Stimulated activated CD8-positive, alpha-beta memory T cell treated with anti-CD3 and anti-CD28 coated beads, Interleukin-2, amount 100 ng/mL, for 1 hour (primary cell): ENCODE measurements at places on chromosomes 7 and 10.

- no peak for DNase-seq
Measured at GRCh38 chr7:1662767-1663166, 7.3 kb upstream of the ELFN1 start.

DNA sequence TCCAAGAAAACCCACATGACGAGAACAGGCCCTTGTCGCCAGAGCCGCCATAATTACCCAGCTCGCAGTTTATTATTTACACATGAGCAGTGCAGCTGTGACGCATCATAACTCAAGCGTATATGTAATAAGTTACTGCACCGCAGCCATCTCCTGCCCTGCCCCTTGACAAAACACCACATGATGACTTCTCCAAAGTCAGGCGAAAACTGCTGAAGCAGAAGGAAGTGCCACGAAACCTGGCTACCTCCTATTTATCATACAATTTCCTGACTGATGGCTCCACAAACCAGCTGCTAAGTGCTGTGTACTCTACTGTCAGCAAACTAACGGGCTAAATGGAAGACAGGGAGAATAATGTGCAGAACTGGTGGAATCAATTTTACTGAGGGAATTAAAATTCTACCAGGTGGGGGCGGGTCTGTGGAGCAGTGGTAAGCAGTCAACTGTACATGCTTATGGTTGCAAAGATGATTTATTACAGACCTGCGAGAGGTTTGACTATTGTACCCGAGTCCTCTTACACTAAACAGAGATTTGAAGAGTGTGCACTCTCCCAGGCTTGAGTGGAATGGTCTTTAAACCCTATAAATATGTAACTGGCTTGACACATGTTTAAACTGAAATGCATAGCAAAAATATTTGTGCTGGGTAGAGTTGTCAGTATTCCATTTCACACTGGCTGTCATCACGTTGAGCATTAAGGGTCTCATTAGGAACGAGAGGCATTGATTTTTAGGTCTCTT, 156.0 kb downstream of the GLI3 start:
- DNase-seq, result no peak

DNA sequence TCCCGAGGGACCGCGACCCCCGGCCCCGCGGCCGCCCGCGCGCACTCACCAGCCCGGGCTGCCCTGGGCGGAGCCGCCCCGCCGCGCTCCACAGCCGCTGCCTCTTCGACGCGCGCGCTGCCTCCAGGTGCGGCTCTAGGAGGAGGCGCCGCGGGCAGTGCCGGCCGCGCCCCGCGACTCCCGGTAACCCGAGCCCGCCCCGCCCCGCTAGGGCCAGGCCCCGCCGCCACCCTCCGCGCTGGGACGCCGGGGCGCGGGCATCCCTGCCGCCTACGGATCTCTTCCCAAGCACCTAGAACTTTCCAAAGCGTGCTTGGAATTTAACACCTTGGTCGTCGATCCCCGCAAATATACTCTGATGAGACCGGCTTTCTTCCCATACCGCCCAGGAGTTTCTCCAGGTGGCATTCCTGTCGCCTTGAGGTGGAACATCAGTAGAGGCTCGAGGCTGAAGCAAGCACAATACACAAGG, at the start of gene SLC26A5:
Gene SLC26A5, minus strand, starts transcription at position 159 of the 472 bp plus-strand sequence. CDS start 24,693 bp downstream, outside the sequence.
- no peak for DNase-seq

- no peak for DNase-seq
Measured at GRCh38 chr7:102236592-102237287, 49.9 kb upstream of the SH2B2 start.

- no peak for DNase-seq
Measured at GRCh38 chr10:132030898-132031463, 34.8 kb upstream of the JAKMIP3 start.

DNA sequence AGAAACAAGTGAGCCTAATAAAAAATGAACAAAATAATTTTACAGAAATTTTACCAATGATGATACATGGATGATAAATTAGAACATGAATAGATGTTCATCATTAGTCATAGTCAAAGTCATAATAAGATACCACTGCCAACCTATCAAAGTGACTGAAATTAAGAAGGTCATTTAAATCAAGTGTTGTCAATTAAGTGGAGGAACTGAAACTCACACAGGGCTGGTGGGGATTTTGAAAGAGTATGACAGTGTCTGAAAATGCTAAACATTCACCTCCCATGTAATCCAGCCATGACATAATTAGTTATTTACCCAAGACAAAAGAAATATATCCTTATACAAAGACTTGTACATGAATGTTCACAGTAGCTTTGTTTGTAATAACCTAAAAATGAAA, 57.1 kb upstream of the DYNC1I1 start:
- no peak for DNase-seq

GRCh38 chr7:40310258-40310657, 175.5 kb downstream of the SUGCT start:
- DNase-seq, result no peak

DNA sequence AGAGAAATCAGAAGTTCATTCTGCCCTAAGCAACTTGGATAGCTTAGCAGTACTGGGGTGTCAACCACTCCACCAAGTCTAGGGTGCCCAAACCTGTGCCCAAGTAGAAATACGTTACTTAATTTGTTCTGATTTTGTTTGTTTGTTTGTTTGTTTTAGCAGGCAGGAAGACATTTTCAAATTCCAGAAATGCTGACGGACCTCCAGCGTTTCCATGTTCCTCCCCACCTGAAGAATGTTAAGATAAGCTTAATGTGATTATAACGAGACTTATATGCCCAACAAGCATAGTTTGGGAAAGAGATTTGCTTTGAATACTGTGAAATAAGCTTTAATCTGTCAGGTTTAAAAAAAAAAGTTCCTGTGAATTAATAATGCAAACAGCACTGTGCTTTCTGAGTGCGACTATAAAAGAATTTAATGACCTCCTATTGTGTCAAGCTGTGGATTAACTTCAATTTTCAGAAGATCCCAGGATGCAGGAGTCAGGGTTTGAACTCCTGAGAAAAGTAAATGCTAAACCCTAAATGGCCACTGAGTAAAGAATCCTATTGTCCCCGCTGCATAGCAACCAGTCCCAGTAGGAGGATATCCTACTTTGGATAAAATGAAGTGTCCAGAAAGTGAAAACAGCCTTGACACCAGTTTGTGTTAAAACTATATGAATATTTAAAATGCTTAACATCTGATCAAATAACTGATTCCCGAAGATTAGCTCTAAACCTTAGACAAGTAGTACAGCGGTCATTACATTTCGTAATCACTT, 56.5 kb downstream of the LYZL1 start:
- DNase-seq, result no peak

DNA sequence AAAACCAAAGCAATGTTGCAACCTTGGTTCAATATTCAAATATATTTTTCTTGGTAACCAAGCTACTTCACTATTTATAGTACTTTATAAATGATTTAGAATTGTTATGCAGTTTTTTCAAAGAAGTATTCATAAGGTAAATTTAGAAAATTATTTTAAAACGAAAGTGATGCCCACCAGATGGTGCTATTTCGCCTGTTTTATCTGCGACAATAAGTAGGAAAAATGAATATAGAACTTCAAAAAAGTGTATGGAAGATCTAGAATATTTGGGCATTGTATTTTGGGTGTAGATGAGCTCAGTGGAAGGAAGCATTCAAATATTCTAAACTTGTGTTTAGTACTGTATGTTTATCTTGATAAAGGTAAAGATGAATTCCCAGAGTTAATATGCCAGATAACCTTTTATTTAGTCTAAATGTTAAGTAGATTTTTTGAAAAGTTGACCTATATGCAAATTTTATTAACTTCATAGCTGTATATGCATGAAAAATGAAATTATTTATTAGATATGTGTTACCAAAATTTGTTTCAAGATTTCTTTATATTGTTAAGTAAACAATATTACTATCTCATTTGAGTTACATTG, 93.2 kb downstream of the ADK start:
- DNase-seq, result no peak
